ENCODE measurements at places on chromosomes 16 and 17.

GRCh38 chr17:6753006-6753445 is 2.8 kb upstream of the XAF1 start:
- DNase-seq = peak; percentile 88

GRCh38 chr17:45380991-45381390 is 51.7 kb downstream of the ARHGAP27 start:
- no peak for DNase-seq

GRCh38 chr17:12021623-12022140 is 1.0 kb downstream of the MAP2K4 start:
- no peak for DNase-seq

- no peak for DNase-seq
Observed at GRCh38 chr17:18988546-18989173, 15.9 kb downstream of the FAM83G start.

DNA sequence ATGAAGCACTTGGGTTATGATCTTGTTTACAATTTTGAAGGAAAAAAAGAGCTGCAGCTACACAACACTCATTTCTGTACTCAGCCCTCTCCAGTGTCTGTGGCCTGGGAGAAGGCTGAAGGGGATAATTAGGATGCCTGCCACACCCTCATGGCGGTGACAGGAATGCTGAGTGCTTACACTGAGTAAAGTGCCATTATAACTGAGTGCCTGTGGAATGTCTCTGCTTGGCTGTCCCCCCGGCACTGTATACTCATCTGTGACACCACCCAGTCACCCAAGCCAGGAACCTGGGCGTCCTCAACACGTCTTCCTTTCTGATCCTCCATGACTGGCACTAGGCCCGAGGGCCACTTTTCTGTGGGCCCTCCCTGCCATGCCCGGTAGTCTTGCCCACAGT is 3.5 kb upstream of the MRPL38 start:
- no peak for DNase-seq

GRCh38 chr16:66948134-66948836 is 12.8 kb upstream of the CES3 start:
- no peak for DNase-seq

GRCh38 chr17:72193391-72194106 is 72.7 kb downstream of the SOX9 start:
- no peak for DNase-seq

GRCh38 chr16:70573451-70574121 is 50.0 kb downstream of the SF3B3 start:
- peak; percentile 98 for DNase-seq

DNA sequence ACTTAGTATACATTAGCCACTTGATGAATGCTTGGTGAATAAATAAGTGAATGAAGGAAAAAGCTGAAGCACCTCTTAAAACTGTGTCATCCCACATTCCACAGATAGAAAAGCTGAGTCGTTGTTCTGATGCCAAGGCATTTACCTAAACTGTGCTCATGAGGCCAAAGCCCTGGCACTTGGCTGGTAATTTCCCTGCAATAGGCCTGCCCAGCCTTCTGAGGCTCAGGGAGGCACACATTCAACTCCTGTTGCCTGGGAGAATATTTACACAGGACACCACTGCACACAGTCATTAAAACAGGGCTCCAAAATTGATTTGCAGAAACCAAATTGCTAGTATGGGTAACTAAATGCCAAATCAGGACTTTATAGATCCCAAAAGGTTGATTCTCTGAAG is 333.0 kb upstream of the C16orf82 start:
- no peak for DNase-seq

DNA sequence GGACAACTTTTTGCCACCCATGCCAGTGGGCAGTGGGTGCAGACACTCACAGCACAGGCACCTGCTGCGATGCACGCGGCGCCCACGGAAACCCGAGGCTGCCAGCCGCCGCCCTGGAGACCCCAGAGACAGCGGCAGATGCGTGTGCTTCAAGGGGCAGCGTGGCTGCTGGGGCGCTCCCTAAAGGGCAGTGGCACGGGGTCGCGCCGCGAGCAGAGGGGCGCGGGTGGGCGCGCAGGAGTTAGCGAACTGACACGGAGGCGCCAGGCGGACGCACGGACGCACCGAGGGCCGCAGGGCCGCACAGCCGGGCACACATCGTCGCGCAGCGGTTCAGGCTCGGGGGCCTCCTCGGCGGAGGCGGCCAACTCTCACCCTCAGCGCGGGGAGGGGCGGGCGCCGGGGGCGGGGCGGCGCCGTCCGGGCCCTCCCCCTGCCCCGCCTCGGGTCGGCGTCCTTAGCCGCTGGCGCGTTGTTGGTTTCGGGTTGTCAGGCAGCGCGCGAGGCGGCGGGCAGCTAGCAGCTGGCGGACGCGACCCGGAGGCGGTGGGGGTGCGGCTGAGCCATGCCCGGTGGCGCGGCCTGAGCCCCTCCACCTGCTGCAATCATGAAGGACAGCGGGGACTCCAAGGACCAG is at the start of gene KIF19:
Gene KIF19 (plus strand): TSS at position 484 of the 637 bp plus-strand sequence. CDS start 124 bp downstream, at position 608.
- no peak for DNase-seq

GRCh38 chr16:47778106-47778801 is 317.1 kb downstream of the PHKB start:
- DNase-seq = no peak

DNA sequence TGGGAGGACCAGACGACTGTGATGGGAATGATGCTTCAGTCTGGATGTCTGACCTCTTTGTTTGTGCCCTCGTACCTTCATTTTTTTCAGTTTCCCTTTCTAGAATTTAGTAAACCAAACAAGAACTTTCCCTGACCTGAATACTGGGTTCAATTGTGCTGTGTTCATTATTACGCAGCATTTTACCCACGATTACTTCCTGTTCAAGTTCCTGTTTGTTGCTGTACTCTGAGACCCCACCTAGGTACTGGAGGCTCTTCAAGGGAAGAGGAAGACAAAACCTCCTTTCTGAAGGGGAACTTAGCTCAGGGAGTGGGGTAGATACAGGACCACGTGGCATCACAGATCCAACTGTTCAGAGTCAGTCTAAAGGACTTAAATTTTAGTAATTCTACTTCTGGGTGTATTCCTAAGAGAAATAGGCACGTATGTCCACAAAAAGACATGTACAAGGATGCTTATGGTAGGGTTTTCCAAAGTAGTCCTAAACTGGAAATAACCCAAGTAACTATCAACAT is 9.2 kb upstream of the PRKCB start:
- DNase-seq = no peak

DNA sequence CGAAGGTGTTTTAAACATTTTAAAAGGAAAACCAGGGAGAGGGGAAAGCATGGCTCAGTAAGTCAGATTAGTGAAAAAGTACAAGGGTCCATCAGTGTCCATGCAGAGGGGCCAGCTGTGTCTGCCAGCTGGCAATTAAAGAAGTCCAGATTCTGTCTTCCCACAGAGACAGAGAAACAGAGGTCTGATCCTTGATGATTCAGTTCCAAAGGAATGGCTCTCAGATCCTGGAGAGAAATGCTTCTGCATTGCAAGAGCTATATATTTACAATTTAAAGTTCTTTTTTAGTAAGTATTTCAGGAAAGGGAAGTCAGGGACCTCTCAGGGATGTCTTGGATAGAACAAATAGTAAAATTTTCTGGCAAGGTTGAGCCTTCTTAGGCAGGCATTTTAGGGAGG is 56.2 kb downstream of the HSD17B2 start:
- peak; percentile 67 for DNase-seq

DNA sequence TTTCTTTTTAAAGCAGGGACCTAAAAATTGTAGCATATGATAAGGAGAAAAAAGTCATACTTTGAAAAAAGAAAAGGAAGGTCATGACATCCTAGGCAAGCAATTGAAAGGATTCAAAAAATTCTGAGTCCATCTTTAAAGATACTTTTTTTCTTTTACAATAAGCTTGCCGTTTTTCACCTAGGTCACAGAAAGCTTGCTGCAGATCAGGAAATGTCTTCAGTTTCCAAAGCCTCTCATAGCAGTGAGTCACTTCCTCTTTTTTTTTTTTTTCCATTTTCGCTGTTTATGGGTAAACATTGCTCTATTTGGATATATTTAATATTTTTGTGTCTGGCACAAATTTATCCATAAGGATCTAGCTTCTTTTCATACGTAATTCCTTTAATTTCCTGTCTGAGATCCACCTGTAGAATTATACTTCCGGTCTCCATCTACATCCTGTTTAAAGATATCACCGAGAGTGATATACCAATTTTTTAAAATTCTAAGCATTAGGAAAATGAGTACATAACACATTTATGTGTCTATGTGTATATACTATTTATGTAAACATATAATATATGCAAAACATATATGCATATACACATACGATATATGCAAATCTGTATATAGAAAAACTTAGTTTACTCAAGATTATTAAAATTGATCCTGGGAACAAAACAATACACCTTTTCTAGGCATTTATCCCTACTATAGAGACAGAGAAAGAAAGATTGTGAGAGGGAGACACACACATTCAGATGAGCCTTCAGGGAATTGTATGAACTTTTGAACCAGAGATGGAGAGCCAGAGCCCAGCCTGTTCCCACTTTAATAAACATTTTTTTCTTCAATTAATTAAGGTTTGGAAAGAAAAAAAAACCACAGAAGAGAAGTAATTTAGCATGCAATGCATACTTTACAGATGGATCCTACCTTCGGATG is 134.4 kb downstream of the SKAP1 start:
- peak; percentile 47 for DNase-seq

- no peak for DNase-seq
Observed at GRCh38 chr16:28617874-28618273, 8.0 kb upstream of the SULT1A1 start.

- DNase-seq = peak; percentile 65
Observed at GRCh38 chr17:49851387-49852291, 3.8 kb upstream of the TAC4 start.

GRCh38 chr17:54237911-54238515 is 415.3 kb downstream of the KIF2B start:
- DNase-seq = no peak

GRCh38 chr16:20611350-20611902 is 35.3 kb upstream of the ACSM2B start:
- no peak for DNase-seq

GRCh38 chr16:68319185-68319908 is 8.5 kb downstream of the PRMT7 start:
- no peak for DNase-seq

DNA sequence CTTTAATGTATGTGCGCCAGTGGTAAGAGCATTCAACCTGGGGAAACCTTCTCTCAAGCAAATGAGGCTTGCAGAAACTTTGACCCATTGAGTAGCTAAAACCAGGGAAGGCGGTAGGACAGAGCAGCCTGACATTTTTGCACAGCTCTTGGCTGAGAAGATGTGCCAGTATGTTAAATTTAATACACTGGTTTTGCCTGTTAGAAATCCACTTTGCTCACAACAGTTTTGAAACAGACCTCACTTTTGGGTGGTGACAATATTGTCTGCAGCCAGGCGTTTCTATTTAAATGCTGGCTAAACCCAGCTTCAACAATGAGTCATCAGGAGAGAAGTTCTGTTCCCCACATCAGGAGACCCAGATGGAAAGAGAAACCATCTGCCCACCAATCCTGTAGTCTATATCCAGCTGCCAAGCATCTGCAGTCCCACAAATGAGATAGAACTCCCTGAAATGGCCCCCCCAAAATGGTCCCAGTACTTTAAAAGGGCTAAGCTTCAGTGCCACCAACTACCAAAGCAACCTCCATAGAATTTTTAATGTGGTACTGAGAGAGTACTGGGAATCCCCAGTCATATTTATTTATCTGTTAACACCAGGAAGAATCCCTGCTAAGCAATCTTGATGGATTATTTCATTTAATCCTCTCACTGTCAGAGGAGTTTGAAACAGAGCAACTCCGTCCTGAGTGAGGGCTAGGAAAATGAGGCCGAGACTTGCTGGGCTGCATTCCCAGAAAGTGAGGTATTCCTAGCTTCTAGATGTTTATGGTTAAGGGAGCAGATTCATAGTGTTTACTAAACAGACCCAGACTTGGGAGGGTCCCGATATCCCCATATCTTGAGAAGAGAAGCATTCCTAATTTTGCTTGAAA is 29.0 kb upstream of the CLEC3A start:
- peak; percentile 43 for DNase-seq

- no peak for DNase-seq
Observed at GRCh38 chr17:15967706-15968399, 22.9 kb downstream of the ADORA2B start.

- no peak for DNase-seq
Observed at GRCh38 chr16:9913604-9914326, 268.5 kb downstream of the GRIN2A start.

DNA sequence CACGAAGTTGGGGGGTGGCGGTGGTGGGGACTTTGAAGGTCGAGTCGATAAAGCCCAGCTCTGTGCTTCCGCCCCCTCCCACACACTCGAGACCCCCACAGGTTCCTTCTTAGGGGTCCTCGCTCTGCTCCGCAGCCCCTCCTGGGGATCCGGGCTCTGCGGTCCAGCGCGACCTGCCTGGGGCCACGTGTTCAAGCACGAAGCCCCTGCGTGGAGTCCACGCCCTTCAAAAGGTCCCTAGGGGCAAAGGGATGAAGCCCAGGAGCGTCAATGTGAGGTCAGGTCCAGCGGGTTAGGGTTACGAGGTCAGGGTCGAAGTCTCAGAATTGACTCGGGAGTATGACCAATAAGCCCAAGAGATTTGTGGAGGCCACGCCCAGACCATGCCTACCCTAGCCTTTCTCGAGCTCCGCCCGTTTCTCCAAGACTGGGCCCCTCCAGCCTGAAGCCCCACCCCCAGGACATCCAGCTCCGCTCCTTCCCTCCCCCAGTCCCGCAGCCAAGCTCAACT is 786 bp upstream of the CACNA1G start:
- peak; percentile 38 for DNase-seq

GRCh38 chr17:38355251-38355650 is 3.6 kb downstream of the SOCS7 start:
- DNase-seq = no peak

- DNase-seq = peak; percentile 76
Observed at GRCh38 chr16:30092373-30093010, 768 bp upstream of the TBX6 start.

- DNase-seq = no peak
Observed at GRCh38 chr16:88393571-88393970, 10.8 kb downstream of the ZNF469 start.

GRCh38 chr17:81672954-81673353 is 6.4 kb downstream of the CCDC137 start:
- DNase-seq = no peak

GRCh38 chr17:35780950-35781349 is 14.5 kb downstream of the MMP28 start:
- no peak for DNase-seq

- DNase-seq = peak; percentile 62
Observed at GRCh38 chr17:81494626-81495377, 17.8 kb downstream of the ACTG1 start.

DNA sequence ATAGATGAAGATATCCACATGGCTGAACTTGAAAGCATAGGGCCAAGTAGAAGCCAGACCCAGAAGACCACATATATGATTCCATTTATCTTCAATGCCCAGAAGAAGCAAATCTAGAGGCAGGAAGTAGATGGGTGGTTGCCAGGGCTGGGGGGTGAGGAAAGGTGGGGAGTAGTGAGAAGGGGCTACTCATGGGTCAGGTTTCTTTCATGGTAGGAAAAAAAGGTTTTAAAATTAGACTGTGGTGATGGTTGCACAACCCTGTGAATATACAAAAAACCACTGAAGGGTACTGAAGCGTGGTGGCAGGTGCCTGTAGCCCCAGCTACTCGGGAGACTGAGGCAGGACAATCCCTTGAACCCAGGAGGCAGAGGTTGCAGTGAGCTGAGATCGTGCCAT is 5.4 kb downstream of the CD2BP2 start:
- DNase-seq = no peak

Data from choroid plexus epithelial cell (primary cell).